ENCODE measurements at places on chromosomes 4 and X. TPM values are rescaled to one million over a fixed set of nuclear protein-coding genes. Genes with fewer than 3 reads are reported as not detected.

DNA sequence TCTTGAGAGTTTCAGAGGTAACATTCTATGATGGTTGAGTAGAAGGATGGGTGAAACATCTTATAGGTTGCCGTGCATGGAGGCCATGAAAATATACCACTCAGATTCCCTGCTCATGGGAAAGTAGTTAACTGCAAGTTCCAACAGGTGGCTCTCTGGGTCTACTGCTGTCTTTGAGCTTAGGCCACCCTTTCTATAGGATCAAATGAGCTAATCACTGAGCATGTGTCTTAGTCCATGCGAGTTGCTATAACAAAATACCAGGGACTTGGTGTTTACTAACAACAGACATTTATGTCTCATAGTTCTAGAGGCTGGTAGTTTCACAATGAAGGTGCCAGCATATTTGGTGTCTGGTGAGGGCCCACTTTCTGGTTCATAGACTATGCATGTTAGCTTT lies 144.8 kb upstream of the UNC5C start:
- DNase-seq, result no peak

The PRAF2 gene
- polyA plus RNA-seq, result 35.3 TPM

GRCh38 chr4:55214172-55214571 lies 88.8 kb upstream of the KDR start:
- no peak for DNase-seq

The WDR17 gene
- polyA plus RNA-seq, result 6.0 TPM

The PABPC4L gene
- polyA plus RNA-seq, result 10.0 TPM

The CSAG3 gene
- not detected for polyA plus RNA-seq

DNA sequence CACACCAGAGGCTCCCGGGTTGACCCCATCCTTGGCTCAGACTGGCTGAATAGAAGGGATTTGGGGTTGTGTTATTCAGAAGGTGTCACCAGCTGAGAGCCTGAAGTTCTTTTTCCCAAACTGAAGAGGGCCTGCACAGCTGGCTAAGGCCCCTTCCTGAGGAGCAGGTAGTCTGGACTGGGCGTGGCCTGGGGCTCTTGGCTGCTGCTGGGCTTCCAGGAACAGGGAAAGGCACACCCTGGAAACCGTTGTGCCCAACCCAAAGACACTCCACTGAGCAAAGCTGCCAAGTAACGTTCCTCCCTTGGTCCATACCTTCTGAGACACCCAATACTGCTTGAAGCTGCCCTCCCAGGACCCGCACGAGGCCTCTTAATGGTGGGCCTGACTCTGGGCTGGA lies 8.3 kb upstream of the CXCR3 start:
- no peak for DNase-seq

The ASB12 gene
- 0.69 TPM for polyA plus RNA-seq

GRCh38 chr4:147704846-147705245 lies 20.9 kb upstream of the PRMT9 start:
- no peak for DNase-seq

DNA sequence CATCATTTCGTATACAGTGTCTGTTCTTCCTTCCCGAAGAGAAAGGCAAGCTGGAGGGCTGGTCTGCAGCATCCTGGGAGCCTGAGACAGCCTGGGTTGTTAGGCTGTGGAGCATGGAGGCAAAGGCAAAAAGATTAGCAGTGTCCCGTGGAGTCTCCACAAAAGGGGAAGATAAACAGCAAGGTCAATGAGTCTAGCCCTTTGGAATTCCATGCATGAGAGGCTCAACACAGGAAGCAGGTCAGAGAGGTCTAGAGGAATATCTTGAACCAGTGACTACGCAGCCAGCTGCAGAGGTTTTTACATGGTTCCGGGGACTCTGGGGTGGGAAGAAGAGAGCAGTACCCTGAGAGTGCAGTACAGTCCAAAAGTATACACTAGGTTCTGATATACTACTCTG lies 12.2 kb upstream of the MCF2 start:
- no peak for DNase-seq

DNA sequence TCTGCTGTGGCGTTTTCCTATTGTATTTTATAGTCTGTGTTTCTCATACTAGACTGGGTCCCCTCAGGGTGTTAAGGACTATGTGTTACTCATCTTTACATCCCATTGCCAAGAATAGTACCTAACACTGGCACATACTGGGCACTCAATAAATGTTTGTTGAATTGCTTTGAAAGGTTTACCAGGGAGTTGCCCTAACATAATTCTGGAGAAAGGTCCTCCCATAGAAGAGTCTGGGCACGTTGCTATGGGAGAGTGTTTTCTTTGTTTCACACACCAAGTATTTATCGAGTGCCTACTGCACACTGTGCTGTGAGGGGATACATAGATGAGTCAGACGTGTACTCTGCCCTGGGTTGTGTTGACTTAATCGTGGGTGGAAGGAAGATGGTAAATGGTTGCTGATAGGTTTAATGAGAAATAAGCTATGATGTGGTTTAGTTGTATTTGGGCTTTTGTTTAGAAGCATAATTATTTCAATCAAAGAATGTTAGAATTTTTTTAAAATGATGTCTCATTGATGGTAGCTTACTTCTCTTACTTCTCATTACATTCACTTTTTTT lies 42.9 kb downstream of the AFF1 start:
- no peak for DNase-seq

DNA sequence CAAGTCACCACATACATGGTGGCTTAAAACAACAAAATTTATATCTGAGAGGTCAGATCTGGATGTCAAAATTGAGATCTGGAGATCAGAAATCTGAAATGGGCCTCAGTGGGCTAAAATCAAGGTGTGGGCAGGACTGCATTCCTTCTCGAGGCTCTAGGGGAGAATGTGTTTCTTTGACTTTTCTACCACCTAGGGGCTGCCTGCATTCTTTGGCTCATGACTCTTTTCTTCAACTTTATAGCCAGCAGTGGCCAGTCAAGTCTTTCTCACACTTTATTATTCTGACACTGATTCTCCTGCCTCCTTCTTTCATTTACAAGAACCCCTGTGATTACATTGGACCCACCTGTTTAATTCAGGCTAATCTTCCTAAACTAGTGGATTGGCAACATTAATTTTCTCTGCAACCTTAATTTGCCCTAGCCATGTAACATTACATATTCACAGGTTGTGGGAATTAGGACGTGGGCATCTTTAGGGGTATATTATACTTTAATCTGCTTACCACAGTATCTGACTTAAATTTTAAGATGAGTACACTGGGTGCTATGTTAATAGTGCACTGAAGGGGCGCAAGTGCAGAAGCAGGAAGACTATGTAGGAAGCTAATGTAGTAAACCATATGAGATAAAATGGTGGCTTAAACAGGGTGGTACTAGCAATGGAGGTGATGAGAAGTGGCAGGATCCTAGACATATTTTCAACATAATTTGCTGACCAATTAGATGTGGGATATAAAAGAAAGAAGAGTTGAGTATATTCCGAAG lies 188.0 kb downstream of the SLC4A4 start:
- DNase-seq, result no peak

The SORCS2 gene
- 6.6 TPM for polyA plus RNA-seq

The TEX13D gene
- not detected for polyA plus RNA-seq

- DNase-seq, result no peak
Observed at GRCh38 chr4:38056011-38056685, 96.0 kb downstream of the PTTG2 start.

- no peak for DNase-seq
Observed at GRCh38 chrX:38850807-38851544, 49.7 kb downstream of the MID1IP1 start.

- DNase-seq, result no peak
Observed at GRCh38 chr4:147802346-147802745, 70.5 kb downstream of the ARHGAP10 start.

The PAGE1 gene
- polyA plus RNA-seq, result not detected

GRCh38 chr4:3205995-3206394 lies 43.0 kb upstream of the MSANTD1 start:
- DNase-seq, result no peak

- no peak for DNase-seq
Observed at GRCh38 chrX:18890049-18890381, 93.9 kb downstream of the PHKA2 start.

DNA sequence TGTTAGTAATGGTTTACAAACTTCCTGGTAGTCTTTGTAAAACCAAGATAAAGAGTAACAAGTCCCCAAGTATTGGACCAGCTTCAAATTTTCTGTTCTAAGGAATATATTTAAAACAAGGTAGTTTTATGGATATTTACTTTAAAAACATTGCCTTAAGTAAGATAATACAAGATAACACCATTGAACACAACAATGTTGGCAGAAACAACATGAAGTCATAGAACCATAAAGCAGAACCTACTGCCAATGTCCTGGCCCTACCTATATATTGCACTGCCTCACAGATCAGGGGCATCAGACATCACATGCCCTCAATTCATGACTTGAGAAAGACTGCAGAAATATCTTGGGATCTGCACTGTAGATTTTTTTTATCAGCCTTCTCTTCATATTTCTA lies 1176.2 kb downstream of the PCDH7 start:
- DNase-seq, result no peak

The SSX2B gene
- polyA plus RNA-seq, result not detected

- no peak for DNase-seq
Observed at GRCh38 chr4:136246876-136247275, 1285.4 kb downstream of the PCDH18 start.

The MAGEA3 gene
- not detected for polyA plus RNA-seq

The SLC6A14 gene
- polyA plus RNA-seq, result 0.24 TPM

DNA sequence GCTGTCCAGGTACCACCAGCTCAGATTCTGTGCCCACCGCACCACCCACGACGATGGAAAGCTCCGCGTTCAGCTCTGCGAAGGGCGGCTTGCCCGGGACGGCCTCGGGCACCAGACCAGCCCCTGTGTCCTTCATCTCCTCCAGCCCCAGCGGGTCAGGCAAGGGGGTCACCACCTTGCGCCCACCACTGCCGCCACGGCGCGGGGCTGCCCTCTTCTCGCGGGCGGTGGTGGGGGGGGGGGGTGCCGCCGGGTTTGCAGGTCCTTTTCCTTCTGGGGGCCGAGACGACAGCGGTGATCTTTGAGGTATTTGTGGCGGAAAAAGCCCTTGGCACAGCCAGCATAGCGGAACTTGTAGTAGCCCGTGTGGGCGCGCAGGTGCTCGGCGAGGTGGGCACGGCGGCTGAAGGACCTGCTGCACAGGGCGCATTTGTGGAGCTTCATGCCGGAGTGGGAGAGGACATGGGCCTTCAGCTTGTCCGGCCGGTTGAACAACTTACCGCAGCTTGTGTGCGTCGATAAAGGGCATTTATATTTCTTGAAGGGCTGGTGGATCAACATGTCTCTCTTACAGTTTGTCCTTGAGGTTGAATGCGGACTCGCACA lies 50.9 kb downstream of the CFAP299 start:
- no peak for DNase-seq

The KIT gene
- polyA plus RNA-seq, result 17.4 TPM

The ZAR1 gene
- not detected for polyA plus RNA-seq

GRCh38 chr4:174358410-174358809 lies 74.7 kb downstream of the CEP44 start:
- DNase-seq, result no peak

DNA sequence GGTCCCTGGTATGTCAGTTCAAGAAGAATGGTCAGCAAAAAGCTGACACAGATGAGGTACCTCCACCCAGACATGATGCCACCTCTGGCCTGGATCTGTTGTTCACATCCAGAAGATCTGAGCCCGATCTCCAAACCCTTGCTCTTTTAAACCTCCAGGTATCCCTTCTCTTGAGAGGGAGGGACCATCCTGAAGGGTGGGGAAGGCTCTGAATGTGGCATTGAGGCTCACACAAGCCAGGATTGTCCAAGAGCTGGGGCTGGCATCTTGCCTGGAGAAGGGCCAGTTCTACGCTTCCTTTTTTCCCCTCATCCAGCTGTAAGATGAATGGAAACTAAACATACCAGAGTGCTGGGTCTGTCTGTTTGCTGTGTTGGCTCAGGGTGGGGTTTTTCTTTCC lies at the start of gene ITIH6:
TSS of gene ITIH6 (minus strand) at position 119 of the 400 bp plus-strand sequence. CDS start at position 74, 45 bp downstream.
- no peak for DNase-seq

DNA sequence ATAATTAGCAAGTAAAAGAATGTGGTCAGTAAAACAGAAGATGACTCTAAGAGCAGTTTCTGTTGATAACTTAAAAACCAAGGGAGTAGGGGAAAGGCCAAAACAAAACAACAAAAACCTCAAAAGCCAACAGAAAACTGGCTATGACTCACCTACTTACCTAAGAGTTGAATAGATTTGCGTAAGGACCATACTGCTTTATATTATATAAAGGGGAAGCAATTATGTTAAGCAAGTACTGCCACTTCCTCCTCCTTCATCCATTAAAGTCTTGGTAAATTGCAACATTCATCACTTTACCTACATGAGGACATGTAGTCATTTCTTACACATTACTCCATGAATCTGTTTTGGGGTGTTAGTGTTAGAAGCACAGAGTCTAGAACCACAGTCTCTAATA lies 85.9 kb upstream of the FAM47A start:
- DNase-seq, result no peak

DNA sequence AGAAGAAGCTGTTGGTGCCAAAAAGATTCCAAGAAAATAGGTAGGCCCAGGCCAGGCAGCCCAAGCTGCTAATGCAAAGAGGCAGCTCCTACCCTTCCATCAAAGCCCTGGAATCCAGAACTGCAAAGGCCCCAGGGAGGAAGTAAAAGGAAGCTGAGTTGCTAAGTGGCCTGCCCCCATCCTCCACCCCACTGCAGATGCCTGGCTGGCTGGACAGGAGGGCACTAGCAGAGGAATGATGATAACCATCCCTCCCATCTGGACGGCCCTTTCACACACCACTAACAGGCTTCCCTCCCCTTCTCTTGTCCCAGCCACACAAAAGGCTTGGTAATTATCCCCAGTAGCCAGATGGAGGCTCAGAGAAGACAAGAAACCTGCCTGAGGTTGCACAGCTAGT lies 32.4 kb upstream of the PJA1 start:
- no peak for DNase-seq

DNA sequence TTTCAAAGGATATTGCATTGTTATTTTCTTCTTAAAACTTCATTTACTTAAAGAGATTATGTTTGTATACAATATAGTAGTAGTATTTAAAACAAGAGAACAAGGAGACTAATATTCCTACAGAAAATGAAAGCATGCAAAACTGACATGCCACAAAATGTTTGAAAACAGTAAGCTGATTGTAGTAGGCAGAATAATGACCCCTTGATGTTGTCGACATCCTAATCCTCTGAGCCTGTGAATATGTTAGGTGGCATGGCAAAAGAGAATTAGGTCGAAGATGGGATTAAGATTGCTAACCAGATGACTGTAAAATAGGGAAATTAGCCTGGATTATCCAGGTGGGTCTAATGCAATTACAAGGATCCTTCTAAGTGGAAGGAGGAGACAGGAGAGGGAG lies 522.2 kb upstream of the NR3C2 start:
- no peak for DNase-seq

GRCh38 chr4:8079916-8080753 lies 78.5 kb downstream of the ABLIM2 start:
- no peak for DNase-seq

Measured in right renal cortex interstitium (tissue), 3 donors.